Ecto neural progenitor cell (in vitro differentiated cells): ENCODE measurements at places on chromosomes 7 and 10.
A peak's percentile ranks its signal among the peaks of the same experiment; 100 is the strongest.

GRCh38 chr10:63103971-63104409, 29.1 kb upstream of the NRBF2 start:
- DNase-seq: no peak

DNA sequence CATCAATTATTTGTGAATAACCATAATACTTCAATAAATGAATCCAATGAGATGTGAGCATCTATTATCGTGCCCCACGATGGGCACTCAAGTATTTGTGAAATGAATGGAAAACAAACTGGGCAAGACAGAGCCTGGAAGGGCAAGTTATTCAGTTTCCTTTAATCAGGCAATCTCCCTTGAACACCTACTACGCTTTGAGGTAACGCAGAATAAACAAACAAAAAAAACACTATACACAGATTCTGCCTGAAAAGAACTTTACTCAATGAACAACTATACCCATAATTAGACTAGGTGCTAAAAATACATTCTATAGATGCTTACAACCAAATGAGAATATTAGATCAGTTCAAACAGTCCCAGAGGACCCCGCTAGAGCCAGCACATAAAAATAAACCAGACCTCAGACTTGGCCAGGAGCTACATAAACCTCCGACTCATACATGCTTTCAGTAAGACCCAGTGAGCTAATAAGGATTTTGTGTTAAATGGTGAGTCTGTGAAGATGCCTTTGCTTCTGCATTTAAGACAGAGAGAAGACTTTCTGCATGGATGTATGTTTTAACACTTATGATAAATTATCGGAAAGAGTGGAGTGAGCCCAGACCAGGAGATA, 121.3 kb downstream of the MPP7 start:
- DNase-seq: no peak

DNA sequence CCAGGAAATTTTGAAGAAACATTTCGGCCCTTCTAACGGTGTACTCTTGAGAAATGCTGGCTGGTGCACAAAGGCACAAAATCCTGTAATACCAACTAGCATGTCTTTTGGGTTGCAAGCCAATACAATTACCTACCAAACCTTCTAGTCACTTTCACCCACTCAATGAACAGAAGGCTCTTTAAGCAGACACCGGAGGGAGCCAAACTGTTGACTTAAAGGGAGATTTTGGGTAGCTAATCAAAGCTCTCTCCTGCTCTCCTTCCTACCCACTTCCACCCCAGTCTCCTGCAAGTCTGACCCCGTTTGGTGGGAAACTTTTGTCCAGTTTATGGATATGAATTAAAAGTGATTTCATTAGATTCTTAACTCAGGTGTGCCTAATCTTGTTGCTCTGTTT, 24.0 kb downstream of the GRM3 start:
- no peak for DNase-seq

DNA sequence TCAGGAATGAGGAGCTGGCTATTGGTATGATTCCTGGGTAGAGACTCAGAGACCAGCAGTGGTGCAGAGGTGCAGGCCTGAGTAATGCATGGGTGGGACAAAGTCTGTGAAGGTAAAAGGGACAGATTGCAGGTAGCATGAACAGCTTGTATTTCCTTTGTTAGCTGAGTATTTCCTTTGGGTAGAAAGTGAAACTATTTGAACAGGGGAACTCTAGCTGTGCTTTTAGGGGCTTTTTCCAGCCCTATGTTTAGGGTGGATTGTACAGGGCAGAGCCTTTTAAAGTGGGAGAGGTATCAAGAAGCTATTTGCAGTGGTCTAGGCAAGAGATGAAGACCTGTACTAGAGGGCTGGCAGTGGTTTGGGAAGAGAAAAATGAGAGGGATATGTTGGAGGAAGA, 739.9 kb downstream of the REEP3 start:
- no peak for DNase-seq

DNA sequence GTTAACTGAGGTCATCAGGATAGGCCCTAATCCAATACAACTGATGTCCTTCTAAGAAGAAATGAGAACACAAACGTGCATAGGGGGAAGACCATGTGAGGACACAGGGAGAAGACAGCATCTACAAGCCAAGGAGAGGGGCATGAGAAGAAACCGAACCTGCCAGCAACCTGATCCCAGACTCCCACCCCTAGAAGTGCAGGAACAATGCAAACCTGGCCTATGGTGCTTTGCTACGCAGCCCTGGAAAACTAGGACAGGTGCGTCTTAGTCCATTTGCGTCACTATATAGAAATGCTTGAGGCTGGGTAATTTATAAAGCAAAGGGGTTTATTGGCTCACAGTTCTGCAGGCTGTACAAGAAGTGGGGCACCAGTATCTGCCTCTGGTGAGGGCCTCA, 322.6 kb upstream of the ZNF32 start:
- DNase-seq: no peak

DNA sequence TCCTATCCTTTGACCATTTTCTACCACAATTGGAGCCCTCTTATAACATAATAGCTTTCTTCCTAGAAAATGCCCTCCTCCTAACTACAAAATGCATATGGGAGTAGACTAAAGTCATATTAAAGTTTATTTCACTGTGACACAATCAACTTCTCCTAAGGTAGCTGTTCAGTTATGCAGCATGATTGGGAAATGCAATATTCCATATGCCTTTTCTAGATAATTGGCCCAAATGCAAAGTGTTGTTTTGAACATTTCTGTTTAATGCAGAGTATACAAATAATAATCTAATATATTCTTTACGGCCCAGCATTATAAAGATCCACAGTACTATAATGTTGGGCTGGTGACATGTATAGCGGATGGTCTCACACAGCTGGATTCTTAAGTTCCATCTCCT, 205.1 kb downstream of the RAPGEF5 start:
- DNase-seq: no peak

- no peak for DNase-seq
These were observed 8.7 kb downstream of the GSDME start for GRCh38 chr7:24748521-24748920.

DNA sequence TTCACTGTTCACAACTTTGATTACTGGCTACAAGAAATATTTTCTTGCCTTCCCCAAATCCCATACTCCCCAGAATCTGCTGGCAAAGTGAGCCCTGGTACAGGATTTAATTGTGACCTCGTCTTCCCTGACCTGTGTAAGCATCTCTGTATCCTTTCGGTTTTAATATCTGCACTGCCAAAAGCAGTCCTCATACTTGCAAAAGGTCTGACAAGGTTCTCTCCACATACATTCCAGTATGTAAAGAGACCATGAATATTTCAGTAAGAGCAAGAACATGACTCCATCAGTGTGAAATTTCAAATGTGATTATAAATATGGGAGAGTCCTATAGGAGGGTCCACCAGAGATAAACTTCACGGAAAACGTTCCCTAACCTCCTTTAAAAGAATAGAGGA, 134.0 kb upstream of the TCF7L2 start:
- no peak for DNase-seq

GRCh38 chr10:124743191-124744101, 732 bp downstream of the FAM53B start:
- DNase-seq: peak; percentile 71

GRCh38 chr10:114307731-114308130, 68.7 kb downstream of the VWA2 start:
- DNase-seq: no peak

- DNase-seq: no peak
These were observed 7.3 kb upstream of the RET start for GRCh38 chr10:43069579-43069978.

- DNase-seq: no peak
These were observed 143.5 kb upstream of the UNC5B start for GRCh38 chr10:71068861-71069271.

GRCh38 chr7:125450749-125451148, 521.1 kb upstream of the POT1 start:
- DNase-seq: no peak

- no peak for DNase-seq
These were observed 124.4 kb downstream of the PON1 start for GRCh38 chr7:95199779-95200558.

DNA sequence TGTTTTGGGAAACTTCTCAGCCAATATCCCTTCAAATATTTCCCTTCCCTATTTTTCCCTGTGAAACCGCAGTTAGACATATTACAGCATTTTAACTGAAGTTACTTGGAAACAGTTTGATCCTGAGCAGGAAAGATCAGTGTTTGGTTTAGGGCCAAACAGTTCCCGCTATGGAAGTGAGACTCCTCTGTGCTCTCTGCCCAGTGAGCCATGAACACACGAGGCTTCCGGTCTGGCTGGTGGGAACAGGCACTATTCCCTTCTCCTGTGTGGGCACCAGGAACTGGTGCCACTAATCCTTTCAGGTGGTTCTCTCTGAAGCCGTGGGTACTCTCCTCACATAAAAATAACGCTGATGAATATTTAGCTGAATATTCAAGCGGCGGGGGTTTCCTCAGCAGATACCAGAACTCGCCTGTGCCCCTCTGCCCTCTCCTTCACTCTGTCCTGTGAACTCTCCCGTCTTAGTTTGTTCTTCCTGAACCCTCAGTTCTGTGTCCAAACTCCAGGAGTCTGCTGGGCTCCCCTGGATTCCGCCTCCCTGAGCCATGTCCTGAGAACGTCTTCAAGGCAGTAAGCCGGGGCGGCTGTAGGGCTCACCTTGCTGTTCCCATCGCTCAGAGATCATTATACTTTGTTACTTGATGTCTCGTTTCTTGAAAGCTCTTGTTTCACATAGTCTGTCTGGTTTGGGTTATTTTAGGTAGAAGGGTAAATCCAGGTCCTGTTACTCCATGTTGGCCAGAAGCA, 25.7 kb downstream of the FOXL3 start:
- no peak for DNase-seq

GRCh38 chr7:98322331-98323270, 41.1 kb downstream of the BRI3 start:
- DNase-seq: no peak

GRCh38 chr7:44431091-44431608, 59.3 kb downstream of the NUDCD3 start:
- DNase-seq: no peak

DNA sequence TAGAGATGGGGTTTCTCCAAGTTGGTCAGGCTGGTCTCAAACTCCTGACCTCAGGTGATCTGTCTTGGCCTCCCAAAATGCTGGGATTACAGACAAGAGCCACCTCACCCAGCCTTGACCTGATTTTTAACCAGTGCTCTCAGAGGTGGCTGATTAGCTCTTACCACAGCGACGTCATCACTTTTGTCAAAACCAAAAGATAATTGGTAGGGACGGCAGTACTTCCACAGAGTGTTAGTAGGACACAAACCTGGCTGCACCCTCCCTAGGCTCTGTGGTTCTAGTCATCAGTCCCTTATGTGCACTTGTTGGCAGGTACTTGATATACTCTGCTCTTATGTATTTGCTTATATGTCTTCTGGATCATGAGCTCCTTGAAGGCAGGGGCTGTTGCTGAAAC, 74.0 kb downstream of the GPR141 start:
- DNase-seq: no peak

DNA sequence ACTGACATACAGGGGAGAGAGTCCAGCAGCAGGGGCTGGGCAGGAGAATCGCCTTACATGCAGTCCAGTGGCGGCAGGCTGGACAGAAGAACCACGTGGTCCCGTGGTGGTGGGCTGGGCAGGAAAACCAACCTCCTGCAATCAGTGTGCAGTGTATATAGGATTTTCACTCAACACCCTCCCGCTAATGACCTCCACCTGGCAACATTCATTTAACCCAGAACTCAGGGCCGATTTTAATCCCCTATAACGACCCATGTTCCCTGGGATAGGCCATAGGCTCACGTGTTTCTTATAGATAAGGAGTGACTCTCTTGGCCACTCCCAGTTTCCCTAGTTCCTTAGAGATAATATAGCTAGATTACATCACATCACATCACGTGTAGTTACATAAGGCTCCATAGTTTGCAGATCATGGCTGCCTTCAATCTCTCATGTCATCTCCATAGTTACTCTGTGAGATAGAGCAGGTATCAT, 19.4 kb downstream of the MTURN start:
- DNase-seq: no peak

- no peak for DNase-seq
These were observed 80.9 kb upstream of the DYNC1I1 start for GRCh38 chr7:95691464-95691863.

- no peak for DNase-seq
These were observed 50.0 kb downstream of the VCL start for GRCh38 chr10:74047871-74048270.

DNA sequence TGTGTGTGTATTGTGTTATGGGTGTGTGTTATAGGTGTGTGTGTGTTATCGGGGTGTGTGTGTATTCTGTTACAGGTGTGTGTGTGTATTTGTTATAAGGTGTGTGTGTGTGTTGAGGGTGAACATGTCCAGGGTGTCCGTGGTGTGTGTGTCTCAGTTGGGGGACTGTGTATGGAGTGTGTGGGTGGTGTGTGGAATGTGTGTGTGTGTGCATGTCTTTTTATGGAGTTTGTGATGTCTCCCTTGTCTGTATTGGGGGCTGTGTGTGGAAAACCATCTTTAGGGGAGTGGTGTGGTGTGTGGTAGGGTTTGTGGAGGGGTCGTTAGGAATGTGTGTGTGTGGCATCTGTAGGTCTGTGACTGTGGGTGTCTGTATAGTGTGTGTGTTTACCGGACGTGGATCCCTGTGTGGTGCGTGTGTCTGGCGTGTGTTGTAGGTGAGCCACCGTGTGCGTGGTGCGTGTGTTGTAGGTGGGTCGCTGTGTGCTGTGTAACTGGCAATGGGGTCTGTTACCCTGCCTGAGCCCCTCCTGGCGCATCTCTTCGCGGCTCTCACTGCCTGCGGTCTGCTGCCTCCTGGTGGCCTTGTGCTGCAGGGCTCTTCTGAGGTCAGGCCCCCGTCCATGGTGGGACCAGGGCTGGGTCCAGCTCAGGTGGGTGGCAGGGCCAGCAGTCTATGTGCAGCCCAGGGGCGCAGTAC, 61.7 kb downstream of the PALD1 start:
- DNase-seq: peak; percentile 70

DNA sequence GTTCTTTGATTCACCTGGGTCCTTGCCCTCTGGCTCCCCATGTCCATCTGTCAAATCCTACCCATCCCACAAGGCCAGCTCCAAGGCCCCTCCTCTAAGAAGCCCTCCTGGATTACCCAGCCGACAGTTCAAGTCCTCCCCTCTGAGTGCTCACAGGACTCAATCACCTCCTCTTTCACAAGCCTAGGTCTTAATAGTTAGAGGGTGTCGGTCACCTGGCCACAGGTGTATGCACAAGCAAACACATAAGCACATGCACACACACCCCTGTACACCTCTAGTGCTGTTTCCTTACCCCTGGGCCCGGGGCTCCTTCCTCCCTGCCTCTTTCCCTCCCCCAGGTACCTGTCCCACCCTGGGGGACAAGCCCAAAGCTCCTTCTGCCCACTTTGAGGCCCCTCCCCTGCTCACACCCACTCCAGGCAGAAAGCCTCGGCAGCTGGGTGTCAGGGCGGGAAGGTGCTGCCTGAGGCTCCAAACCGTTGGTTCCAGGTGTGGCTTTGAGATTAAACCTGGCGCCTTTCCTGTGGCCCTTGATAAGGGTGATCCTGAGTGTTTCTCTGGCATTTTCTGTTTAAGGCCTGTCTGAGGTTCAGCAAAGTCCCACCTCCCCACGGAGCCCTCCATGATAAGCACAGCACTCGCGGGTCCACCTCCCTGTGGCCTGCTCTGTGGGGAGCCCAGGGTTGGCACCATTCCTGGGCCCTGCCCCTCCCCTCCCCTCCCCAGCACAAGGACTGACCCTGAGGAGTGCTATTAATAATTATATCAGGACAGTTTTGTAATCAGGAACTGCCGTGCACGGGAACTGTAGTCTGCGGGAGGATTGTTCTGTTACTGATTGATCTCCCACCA, 14.6 kb upstream of the AQP1 start:
- DNase-seq: no peak

- no peak for DNase-seq
These were observed 198.3 kb downstream of the HDAC9 start for GRCh38 chr7:18693816-18694215.

- DNase-seq: no peak
These were observed 393.3 kb upstream of the AUTS2 start for GRCh38 chr7:69204943-69205342.

- DNase-seq: no peak
These were observed 414.8 kb downstream of the PHTF2 start for GRCh38 chr7:78213402-78213801.
